LHCN-M2 (cell line): ENCODE measurements at places on chromosomes 4 and X. TPM values are rescaled to one million over a fixed set of nuclear protein-coding genes. Genes with fewer than 3 reads are reported as not detected.
A peak's percentile ranks its signal among the peaks of the same experiment; 100 is the strongest.

GRCh38 chrX:65821721-65822496, 154.5 kb downstream of the MSN start:
- no peak for DNase-seq

DNA sequence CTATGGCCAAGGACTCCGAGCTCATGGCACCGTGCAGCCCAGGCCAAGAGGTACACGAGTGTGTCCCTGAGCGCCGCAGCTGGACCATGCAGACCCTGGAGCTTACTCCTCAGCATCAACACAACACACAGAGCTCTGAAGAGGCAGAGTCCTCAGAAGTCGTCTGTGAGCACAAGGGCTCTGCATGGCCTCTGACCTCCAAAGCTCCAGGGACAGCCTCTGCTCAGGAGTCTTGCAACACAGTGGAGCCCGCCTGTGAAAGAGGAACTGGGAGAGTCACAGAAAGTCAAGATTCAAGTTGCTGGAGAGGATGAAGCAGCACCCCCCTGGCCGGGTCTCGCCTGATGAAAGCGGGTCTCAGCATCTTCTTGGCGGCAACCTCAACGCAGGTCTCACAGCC, 2.9 kb downstream of the LRPAP1 start:
- DNase-seq = no peak

ARX gene
- 0.06 TPM in 1 of 2 replicates, not detected in the other for total RNA-seq

DNA sequence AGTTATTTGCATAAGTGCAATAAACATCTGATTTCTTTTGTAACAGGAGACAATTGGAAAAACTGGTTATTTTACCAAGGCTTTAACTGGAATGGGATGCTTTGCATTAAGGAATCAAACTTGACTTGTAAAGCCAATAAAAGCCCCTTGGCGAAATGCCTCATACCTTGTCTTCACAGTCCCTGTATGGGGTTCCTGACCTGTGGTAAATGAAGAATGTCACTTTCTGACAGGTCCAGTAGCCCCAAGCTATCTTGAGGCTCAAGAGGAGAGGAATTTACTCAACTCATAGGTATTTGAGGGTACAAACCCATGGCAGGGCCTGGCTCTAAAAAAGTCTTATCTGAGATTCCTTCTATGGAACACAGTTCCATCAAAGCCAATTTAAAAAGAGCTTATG, 78.0 kb downstream of the ACOX3 start:
- DNase-seq = no peak

GRCh38 chr4:42371305-42372252, 25.7 kb upstream of the SHISA3 start:
- no peak for DNase-seq

PPP2R2C gene
- total RNA-seq = 0.98 and 1.3 TPM in 2 replicates

GRCh38 chr4:157751631-157752030, 421.2 kb downstream of the GASK1B start:
- DNase-seq = no peak

SORCS2 gene
- total RNA-seq = 0.52 and 0.90 TPM in 2 replicates

DNA sequence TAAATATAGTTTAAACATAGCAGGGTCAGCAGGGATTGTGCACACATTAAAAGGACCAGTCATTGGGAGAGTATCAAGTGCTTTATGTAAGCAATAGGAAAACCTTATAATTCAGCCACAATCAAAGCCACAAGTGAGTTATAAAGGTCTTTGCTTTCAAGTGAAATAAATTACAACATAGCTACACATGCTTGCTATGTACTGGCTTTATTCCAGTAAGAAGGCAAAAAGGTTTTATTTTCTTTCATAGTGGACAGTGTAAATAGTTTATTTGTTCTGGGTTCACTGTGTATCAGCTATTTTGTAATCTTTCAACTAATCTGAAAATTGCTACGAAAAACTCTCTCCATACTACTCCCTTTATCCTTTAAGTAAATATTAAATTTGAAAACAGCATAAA, 691.4 kb downstream of the PCDH7 start:
- no peak for DNase-seq

RPL34 gene
- 477 and 561 TPM in 2 replicates for total RNA-seq

NUDT9 gene
- 8.4 and 11.8 TPM in 2 replicates for total RNA-seq

DNA sequence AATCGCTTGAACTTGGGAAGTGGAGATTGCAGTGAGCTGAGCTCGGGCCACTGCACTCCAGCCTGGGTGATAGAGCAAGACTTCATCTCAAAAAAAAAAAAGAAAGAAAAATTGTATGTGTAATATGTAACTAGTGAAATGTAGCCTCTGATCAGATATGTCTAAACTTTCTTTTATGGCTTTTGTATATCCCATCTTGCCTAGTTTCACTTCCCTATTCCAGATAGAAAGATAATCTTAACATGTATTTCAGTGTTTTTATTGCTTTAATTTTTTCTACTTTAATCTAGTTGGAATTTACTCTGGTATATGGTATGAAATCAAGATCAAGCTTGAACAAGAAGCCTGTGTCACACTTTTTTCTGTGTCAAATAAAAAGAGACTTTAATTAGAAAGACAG, 1.9 kb upstream of the ZNF41 start:
- no peak for DNase-seq

CXCR3 gene
- total RNA-seq = not detected in 2 replicates

- DNase-seq = no peak
Measured at GRCh38 chr4:123403080-123403604, 6.5 kb downstream of the SPRY1 start.

ABCE1 gene
- total RNA-seq = 183 and 197 TPM in 2 replicates

GRCh38 chr4:128831531-128832242, 22.2 kb downstream of the JADE1 start:
- no peak for DNase-seq

- no peak for DNase-seq
Measured at GRCh38 chrX:19683817-19684216, 168.5 kb upstream of the MAP3K15 start.

DNA sequence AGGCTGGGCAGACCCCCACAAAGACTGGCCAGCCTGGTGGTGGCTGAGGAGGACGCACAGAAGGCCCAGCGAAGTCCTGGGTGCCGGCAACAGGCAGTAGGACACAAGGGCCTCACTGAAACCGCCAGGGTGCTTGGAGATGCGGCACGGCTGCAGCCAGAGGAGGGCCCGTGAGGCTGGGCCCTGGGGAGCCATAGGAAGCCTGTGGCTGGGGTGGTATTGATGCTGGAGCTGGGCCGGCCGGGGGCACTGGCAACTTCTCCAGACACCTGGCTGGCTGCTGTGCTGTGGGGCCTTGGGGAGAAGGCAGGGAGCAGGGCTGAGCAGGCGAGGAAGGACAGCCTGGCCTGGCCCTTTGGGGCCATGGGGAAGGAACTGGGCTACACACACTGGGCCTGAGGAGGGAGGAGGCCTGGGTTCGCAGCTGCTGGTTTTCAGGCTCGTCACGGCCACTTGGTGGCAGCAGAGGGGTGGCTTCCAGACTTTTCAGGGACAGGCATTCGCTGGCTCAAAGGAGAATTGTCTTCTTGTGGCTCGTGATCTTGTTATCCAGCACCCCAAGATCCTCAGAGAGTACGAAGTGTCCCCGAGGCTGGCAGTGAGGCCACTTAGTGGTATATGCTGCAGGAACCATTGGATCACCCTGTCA, 37.2 kb downstream of the ATP2B3 start:
- DNase-seq = peak; percentile 19

DNA sequence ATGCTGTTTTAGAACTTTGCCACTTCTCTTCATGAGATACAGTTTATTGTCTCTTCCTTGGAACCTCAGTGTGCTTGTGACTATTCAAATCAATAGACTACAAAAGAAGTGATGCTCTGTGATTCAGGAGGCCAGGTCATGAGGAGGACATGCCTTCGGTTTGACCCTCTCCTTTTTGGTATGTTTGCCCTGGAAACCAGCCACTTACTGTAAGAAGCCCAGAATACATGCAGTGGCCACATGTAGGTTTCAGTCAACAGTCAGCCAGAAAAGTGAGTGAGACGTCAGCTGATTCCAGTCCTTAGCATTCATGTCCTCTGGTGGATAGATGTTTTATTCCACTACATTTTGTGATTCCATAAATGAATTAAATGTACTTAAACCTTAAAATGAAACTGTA, 328.7 kb downstream of the PCDH18 start:
- DNase-seq = peak; percentile 50

SLITRK2 gene
- not detected in 2 replicates for total RNA-seq
